Right cardiac atrium (tissue), 5 donors: ENCODE measurements at places on chromosomes 11 and 22.

GRCh38 chr22:38572065-38572464 lies 2.1 kb upstream of the DMC1 start:
- DNase-seq = no peak

GRCh38 chr11:9144828-9145227 lies 53.4 kb upstream of the SCUBE2 start:
- DNase-seq = no peak

- DNase-seq = no peak
These were observed 83.2 kb downstream of the ST3GAL4 start for GRCh38 chr11:126438691-126439090.

- no peak for DNase-seq
These were observed 864 bp upstream of the USP28 start for GRCh38 chr11:113876074-113876797.

GRCh38 chr11:35083431-35084238 lies 55.3 kb upstream of the CD44 start:
- DNase-seq = peak; percentile 50

DNA sequence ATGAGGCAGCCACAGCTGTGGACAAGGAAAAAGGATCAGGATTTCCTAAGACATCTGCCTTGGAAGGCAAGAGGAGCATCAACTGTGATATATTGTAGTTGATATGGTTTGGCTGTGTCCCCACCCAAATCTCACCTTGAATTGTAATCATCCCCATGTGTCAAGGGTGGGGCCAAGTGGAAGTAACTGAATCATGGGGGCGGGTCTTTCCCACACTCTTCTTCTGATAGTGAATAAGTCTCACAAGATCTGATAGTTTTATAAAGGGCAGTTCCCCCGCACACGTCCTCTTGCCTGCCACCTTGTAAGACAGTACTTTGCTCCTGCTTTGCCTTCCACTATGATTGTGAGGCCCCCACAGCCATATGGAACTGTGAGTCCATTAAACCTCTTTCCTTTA lies 10.2 kb downstream of the RIC8A start:
- no peak for DNase-seq

GRCh38 chr11:12193515-12194336 lies 83.3 kb downstream of the MICAL2 start:
- DNase-seq = no peak
